ENCODE measurements at places on chromosomes 12 and 14. TPM values are rescaled to one million over a fixed set of nuclear protein-coding genes. Genes with fewer than 3 reads are reported as not detected.

The RD3L gene
- total RNA-seq, result not detected

The MGAT4C gene
- not detected for total RNA-seq

The LMO3 gene
- not detected for total RNA-seq

The GARIN6 gene
- total RNA-seq, result not detected

The WSCD2 gene
- total RNA-seq, result not detected

The GYS2 gene
- 0.23 TPM for total RNA-seq

The GLT8D2 gene
- 0.16 TPM for total RNA-seq

Measured in T-helper 2 cell treated with Interferon-gamma antibody and Interleukin-4, amounts not matched to agents 100 ng/mL and 5 ng/mL, for 36 hours (primary cell).